ENCODE measurements at places on chromosomes 1 and 21.
A peak's percentile ranks its signal among the peaks of the same experiment; 100 is the strongest.

GRCh38 chr1:86067626-86068025 is 88.9 kb downstream of the COL24A1 start:
- no peak for DNase-seq

GRCh38 chr1:198678901-198679329 is 40.1 kb downstream of the PTPRC start:
- peak; percentile 57 for DNase-seq

GRCh38 chr21:14358775-14359174 is 24.2 kb downstream of the HSPA13 start:
- DNase-seq, result no peak

GRCh38 chr1:5637171-5637570 is 355.1 kb downstream of the NPHP4 start:
- DNase-seq, result peak; percentile 38

DNA sequence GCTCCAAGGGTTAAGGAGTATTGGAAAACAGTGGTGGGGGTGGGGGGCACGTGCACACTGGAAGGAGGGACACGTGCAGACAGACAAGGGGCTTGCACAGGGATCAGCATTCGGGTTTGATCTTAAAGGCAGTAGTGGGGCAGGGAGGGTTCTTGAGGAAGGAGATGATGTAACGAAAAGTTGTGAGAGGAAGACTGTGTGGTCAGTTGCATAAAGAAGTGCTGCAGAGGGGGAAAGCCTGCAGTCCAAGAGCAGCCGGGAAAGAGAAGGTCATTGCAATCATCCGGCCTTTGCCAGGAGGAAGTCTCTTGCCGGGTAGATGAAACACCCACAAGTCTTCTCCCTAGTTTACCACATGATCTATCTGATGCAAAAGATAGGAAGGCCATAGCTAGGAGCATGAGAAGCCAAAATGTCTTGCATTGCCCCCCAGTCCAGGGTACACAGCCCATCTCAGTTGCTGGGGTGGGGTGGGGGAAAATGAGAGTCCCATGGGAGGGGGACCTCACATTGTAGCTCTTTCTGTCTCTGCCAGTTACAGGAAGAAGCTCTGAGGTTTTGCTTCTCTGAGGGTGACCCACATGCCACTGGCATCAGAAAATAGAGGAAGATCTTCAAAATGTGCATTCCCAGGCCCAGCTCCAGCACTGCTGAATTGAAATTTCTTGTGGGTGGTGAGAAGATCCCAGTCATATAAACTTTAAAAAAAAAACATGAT is 202.5 kb upstream of the RAB4A start:
- DNase-seq, result peak; percentile 25

GRCh38 chr1:53559391-53559815 is 100.2 kb downstream of the DMRTB1 start:
- no peak for DNase-seq

- no peak for DNase-seq
Observed at GRCh38 chr1:172883387-172883791, 167.4 kb downstream of the TNFSF18 start.

DNA sequence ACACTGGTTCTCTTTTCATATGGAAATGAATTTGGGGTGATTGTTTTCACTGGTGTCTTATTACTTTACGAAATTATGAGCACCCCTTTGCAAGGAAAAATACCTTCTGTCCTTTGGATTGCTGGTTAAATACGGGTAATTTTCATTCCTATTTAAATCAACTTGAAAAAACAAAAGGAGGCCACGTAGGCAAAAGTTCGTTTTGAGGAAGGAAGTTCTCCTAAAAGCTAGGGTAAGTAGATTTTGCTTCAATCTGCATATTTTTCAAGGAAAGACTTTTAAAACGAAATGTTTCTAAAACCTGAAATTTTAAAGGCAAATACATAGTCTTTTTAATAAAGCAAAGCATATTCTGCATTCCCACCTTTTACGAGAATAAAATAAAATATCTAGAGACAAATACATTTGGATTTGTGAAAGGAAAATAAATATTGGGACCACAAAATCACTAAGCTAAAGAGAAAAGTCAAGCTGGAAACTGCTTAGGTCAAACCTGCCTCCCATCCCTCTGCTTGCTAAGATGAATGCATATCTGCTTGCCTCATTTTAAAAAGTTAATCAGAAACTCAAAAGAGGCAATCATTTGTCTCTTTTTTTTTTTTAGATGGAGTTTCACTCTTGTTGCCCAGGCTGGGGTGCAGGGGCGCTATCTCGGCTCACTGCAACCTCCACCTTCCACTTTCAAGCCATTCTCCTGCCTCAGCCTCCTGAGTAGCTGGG is 70.9 kb upstream of the ETS2 start:
- DNase-seq, result no peak

DNA sequence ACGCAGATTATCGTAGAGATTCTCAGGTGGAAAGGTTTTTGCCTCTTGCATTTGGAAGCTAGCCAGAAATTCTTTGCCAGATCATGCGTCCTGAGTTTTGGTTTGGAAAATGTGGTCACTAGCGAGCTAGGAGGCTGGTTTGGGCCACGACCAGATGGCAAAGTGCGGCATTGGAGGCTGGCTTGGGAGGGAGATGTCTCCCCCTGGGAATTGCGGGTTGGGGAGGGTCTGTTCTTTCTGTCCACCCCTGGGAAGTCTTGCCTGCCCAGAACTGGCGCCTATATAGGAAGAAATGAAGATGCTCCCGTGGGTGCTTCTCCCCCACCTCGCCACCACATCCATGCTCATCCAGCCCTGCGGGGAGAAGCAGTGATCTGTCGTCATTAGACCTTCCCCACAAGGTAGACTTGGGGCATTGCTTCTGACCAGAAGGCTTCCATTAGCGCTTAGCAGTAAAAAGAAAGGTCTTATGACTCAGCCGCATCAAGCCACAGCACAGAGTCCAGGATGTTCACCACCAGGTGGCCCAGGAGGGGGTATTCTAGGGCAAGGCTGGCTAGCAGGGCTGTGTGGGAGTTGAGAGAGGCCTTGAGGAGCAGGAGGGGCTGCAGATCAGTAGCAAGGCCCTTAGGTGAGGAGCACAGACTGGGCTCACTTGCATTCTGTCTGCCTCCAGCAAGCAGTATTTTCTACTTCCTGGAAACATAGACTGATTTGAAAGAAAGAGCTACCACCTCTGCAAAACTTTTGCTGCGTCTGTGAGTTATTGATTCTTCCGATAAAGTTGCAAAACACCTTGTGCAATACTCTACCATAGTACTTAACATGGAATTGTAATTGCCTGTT is 1.5 kb upstream of the PTP4A2 start:
- DNase-seq, result peak; percentile 89

- no peak for DNase-seq
Observed at GRCh38 chr1:230818367-230818766, 50.0 kb downstream of the C1orf198 start.

DNA sequence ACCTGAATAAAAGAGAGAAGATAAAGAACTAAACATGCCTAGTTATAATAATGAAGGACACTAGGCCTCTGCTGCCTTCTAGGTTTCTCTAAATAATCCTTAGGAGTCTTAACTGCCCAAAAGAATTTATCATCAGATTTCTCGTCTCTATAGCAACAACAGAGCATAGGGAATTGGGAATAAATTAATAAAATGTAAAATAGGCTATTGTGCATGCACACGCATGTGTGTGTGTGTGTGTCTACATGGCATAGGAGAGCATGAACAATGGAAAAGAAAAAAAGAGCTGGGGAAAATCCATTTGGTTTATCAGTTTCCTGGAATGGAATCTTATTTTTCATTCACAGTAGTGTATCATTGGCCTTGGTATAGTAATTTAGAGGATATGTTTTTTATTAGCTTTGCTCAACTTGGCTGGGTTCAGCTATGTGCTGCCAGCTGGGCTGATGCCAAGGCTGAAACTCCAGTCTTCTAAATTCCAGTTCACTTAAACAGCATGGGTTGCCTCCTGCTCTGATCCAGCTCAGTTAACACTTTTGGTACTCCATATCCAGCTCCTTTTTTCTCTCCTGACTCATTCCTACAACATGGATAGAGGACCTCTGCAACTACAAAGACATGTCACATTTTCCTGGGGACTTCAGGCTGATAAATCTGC is 80.6 kb upstream of the SLFNL1 start:
- DNase-seq, result no peak

- DNase-seq, result no peak
Observed at GRCh38 chr1:22832414-22832786, 121.8 kb downstream of the EPHB2 start.

DNA sequence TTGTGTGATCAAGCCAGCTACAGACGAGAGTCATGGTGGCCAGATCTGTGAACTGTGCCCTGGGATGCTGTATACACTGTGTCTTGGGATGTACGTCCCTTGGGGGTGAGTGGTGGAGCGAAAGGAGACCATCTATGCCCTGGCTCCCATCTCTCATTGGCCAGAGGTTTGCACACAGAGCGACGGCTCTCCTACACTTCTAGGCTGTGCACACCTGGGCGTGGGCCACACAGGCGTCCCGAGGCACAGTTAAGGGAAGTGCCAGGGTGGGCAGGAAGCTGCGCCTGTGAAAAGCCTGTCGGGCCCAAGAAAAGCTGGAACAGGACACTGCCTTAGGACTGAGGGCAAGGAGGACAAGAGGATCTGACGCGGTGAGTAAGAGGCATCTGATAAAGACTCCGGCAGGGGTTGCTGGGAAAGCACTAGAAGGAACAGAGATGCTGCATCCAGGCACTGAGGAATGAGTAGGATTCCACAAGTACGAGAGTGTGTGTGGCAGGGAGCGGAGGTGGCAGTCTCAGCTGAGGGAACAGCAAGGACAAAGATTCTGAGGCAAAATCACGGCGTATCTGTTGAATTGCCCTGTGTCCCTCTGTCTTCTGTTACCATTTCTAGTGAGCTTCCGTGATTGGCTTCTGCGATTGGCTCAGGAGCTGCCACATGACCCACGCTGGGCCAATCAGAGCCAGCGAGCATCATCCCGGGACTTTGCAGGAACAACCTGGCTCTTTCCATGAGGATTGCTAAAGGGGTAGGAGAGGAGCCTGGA is 67.9 kb upstream of the ZBTB40 start:
- no peak for DNase-seq

DNA sequence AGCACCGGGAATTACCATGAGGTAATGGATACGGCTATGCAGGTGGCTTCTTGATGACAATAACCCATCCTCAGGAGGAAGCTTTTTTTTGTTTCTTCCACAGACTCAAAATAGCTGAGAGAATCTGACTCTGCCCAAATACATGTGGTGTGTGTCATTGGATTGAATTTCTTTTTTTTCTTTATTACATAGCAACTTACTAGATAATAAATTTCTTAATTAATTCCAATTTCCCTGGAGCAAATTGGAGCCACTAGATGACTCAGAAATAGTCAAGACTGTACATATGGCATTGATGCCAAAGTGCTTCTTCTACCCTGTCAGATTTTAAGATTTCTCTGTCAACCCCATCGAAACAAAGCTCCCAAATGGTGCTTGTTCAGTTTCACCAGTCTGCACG is 42.7 kb downstream of the L1TD1 start:
- DNase-seq, result no peak

DNA sequence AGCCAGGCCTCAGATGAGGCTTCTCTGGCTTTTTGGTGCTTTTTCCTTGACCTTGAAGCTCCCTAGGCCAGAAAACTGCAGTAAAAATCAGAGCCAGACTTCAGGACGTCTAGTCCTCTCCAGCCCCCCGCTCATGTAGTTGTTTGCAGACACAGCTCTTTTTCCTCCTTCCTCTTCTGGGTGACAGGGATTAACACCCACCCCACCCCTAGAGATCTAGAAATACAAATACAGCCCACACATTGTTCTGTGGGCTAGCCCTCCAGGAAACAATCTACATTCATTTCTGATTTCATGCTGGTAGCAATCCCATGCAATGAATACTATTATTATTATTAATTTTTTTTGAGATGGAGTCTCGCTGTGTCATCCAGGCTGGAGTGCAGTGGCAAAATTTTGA is 9.9 kb upstream of the CLSTN1 start:
- DNase-seq, result no peak

GRCh38 chr21:44293551-44294231 is 6.2 kb upstream of the PFKL start:
- DNase-seq, result peak; percentile 47

- no peak for DNase-seq
Observed at GRCh38 chr1:110462964-110463363, 12.0 kb downstream of the PROK1 start.

GRCh38 chr21:39348040-39348354 is 891 bp downstream of the HMGN1 start:
- no peak for DNase-seq

GRCh38 chr1:164765992-164766720 is 207.2 kb downstream of the PBX1 start:
- no peak for DNase-seq

- no peak for DNase-seq
Observed at GRCh38 chr1:58119971-58120370, 426.6 kb downstream of the OMA1 start.

- DNase-seq, result no peak
Observed at GRCh38 chr1:103997631-103998030, 247.9 kb downstream of the AMY1C start.

DNA sequence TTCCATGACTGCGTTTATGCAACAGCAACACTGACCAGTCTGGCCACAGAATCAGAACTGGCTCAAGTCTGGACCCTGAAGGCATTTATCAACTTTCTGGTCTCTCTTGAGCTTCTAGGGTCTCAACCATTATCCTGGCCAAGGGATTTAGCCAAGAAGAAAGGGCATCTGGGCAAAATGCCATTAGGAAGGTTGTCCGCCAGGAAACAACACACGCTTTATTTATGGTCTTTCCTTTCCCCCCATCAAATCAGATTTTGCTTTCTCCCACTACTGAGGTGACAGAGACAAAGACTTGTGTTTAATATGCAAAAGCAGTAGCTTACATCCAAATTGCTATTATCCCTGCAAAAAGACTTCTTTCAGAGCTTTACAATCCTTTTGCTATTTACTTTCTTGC is 81.6 kb upstream of the PPP2R5A start:
- DNase-seq, result no peak

DNA sequence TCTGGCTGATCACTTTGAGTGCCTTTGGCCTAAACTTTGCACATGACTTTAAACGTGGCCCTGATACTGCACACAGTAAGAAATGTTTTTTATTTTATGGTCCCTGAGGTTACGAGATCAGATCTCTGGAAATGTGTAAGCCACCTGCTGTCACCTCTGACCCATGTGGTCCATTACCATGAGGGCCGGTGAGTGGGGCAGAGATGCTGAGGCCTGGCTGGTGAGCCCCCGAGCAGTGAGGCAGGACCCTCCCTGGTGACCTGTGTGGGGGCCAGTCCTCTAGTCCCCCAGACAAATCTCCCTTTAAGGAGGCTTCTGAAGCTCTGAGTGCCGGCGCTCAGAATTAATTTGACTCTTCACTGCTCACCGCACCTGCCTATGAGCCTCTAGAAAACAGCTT is 12.4 kb downstream of the TFF3 start:
- DNase-seq, result no peak
